ENCODE measurements at places on chromosomes 2 and 18. TPM values are rescaled to one million over a fixed set of nuclear protein-coding genes. Genes with fewer than 3 reads are reported as not detected.

The MYO7B gene
- total RNA-seq: 5.4 TPM

The KCNG3 gene
- 0.10 TPM for total RNA-seq

The SPC25 gene
- total RNA-seq: 7.0 TPM

The PFN4 gene
- total RNA-seq: not detected

The TLX2 gene
- total RNA-seq: not detected

The CLIP4 gene
- 11.3 TPM for total RNA-seq

Data from HT-29 (cell line).